ENCODE measurements at places on chromosomes 3 and 15. TPM values are rescaled to one million over a fixed set of nuclear protein-coding genes. Genes with fewer than 3 reads are reported as not detected.

DNA sequence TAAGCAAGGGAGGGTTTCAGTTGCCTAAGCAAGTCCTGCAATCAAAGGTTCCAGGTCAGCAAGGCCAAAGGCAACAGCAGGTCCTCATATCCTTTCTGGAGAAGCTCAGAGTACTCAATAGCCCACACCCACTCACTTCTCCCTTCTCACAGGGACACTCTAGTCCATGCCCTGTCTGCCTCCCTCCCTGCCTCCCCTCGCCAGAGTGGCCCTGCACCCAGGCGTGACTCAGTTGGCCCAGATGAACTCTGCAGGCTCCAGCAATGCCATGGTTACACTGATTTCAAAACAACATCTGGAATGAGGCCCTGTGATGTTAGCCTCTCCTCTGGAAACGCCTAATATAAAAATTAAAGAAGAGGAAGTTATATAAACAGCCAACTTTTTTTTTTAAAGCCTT lies 32.9 kb downstream of the IL16 start:
- no peak overlapping the region for H3K4me3 ChIP-seq
- peaks cover 51% of the 10 kb centered on the region for H3K4me1 ChIP-seq
- no peaks in the 10 kb centered on the region for H3K36me3 ChIP-seq
- DNase-seq, result peak; percentile 84
- H3K27me3 ChIP-seq, result no peaks in the 10 kb centered on the region
- H3K27ac ChIP-seq, result peak overlapping the region; percentile 72

DNA sequence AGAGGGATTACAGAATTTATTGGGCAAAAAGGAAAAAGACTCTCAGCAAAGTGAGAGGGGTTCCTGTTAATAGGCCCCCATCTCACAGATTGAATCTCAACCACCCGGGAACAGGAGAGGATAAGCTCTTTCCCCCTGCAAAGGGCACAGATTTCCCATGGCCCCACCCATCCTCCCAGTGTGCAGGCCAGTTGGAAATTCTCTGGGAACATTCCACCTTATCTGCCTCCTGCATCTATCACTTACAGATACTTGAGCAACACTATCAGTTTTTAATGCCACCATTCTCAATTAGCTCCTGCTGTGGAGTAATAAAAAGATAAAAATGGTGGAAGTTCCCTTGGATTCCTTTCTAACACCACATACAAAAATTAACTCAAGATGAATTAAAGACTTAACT lies 350.0 kb upstream of the BCHE start:
- H3K27ac ChIP-seq, result no peak overlapping the region
- H3K4me3 ChIP-seq, result no peak overlapping the region
- no peak for DNase-seq
- no peaks in the 10 kb centered on the region for H3K36me3 ChIP-seq

GRCh38 chr15:61396235-61396919 lies 167.3 kb upstream of the RORA start:
- no peaks in the 10 kb centered on the region for H3K36me3 ChIP-seq
- H3K4me3 ChIP-seq, result no peak overlapping the region
- peaks cover 2% of the 10 kb centered on the region for H3K4me1 ChIP-seq

GRCh38 chr3:127551178-127551577 lies 39.4 kb downstream of the TPRA1 start:
- peaks cover 16% of the 10 kb centered on the region for H3K4me1 ChIP-seq
- no peaks in the 10 kb centered on the region for H3K36me3 ChIP-seq
- no peaks in the 10 kb centered on the region for H3K27me3 ChIP-seq

CEMIP gene
- 8.4 TPM for total RNA-seq

CHCHD6 gene
- 14.9 TPM for total RNA-seq

FBXO40 gene
- not detected for total RNA-seq

C2CD4A gene
- 0.45 TPM for total RNA-seq

SPRED1 gene
- total RNA-seq, result 17.6 TPM

TMEM212 gene
- not detected for total RNA-seq
